ENCODE measurements at places on chromosomes 7 and 10. TPM values are rescaled to one million over a fixed set of nuclear protein-coding genes. Genes with fewer than 3 reads are reported as not detected.

PTPRN2 gene
- 12.1 TPM for total RNA-seq

EGFR gene
- total RNA-seq, result 3.5 TPM

CEP41 gene
- 16.1 TPM for total RNA-seq

CDC14C gene
- total RNA-seq, result not detected

EPHB6 gene
- total RNA-seq, result not detected

SMARCD3 gene
- total RNA-seq, result 0.33 TPM

PRKCQ gene
- total RNA-seq, result 0.07 TPM

PNLIP gene
- total RNA-seq, result not detected

POLR2J2 gene
- not detected for total RNA-seq

XRCC2 gene
- total RNA-seq, result 4.7 TPM

SLC26A3 gene
- total RNA-seq, result not detected

SFMBT2 gene
- 1.6 TPM for total RNA-seq

TMEM236 gene
- 0.80 TPM for total RNA-seq

GPC2 gene
- 0.89 TPM for total RNA-seq

IKZF5 gene
- 3.2 TPM for total RNA-seq

HOXA10 gene
- total RNA-seq, result 6.5 TPM

CALCR gene
- not detected for total RNA-seq

NUDCD3 gene
- 62.0 TPM for total RNA-seq

EPO gene
- not detected for total RNA-seq

LEP gene
- total RNA-seq, result not detected

ANKRD30A gene
- total RNA-seq, result not detected

PVRIG gene
- not detected for total RNA-seq

PRPS1L1 gene
- total RNA-seq, result not detected

DIP2C gene
- total RNA-seq, result 6.2 TPM

MEOX2 gene
- total RNA-seq, result 34.8 TPM

MAD1L1 gene
- total RNA-seq, result 52.4 TPM

C7orf33 gene
- not detected for total RNA-seq

ADIRF gene
- 71.8 TPM for total RNA-seq

ASZ1 gene
- total RNA-seq, result not detected

DNAJC12 gene
- total RNA-seq, result 0.39 TPM

AGAP9 gene
- total RNA-seq, result 1.8 TPM

TMEM176B gene
- total RNA-seq, result not detected

HMX2 gene
- not detected for total RNA-seq

CALHM2 gene
- 25.2 TPM for total RNA-seq

THSD7A gene
- total RNA-seq, result 4.0 TPM

ASNS gene
- 11.5 TPM for total RNA-seq

OPN4 gene
- not detected for total RNA-seq

HYAL4 gene
- 0.49 TPM for total RNA-seq

IFIT2 gene
- 5.9 TPM for total RNA-seq

MRPS17 gene
- 16.2 TPM for total RNA-seq

PHKG1 gene
- not detected for total RNA-seq

HACD1 gene
- total RNA-seq, result 19.9 TPM

GRM3 gene
- total RNA-seq, result not detected

ZNF853 gene
- total RNA-seq, result 0.07 TPM
